ENCODE measurements at places on chromosomes 3 and 15.

- no peak for DNase-seq
- H3K36me3 ChIP-seq: no peaks in the 10 kb centered on the region
- H3K27ac ChIP-seq: no peak overlapping the region
- no peaks in the 10 kb centered on the region for H3K4me1 ChIP-seq
- H3K4me3 ChIP-seq: no peak overlapping the region
These were observed 274.9 kb upstream of the PPP2R3A start for GRCh38 chr3:135690664-135691063.

DNA sequence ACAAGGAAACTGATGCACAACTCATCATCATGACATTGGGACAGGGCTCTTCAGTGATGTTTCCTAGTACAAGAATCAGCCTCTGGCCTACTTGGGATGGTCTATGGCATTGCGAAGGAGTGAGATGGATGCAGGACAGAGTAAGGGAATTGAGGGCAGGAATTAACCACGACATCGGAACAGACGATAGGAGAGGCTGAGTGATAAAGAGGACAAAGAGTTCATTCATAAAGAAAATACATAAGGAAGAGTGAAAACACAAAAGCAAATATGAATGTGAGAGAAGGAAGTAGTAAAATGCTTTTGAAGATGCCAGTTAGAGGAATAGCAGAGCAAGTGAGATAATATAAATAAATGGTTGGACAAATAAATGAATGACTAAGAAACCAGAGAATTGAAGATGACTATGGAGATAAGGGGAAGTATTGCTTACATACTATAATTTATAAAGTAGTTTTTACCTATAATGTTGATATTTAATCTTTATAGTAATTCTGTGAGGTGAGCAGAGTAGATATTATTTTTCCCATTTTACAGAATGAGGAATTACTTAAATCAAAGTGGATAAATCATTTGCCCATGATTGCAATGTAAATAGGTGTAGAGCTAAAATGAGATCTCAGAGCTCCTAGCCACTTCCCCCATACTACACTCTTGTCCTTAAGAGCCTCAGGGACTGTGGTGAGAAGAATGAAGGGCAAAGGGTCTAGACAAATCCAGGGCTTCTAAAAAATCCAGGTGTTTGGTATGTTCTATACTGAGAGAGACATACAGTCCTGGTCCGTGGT lies 203.3 kb downstream of the DTWD1 start:
- H3K27ac ChIP-seq: no peak overlapping the region
- no peaks in the 10 kb centered on the region for H3K36me3 ChIP-seq
- no peaks in the 10 kb centered on the region for H3K27me3 ChIP-seq

GRCh38 chr15:64151727-64152506 lies at the start of gene SNX22:
Gene SNX22 (plus strand): TSS chr15:64151731. CDS start chr15:64151776, 45 bp downstream.
- peaks cover 11% of the 10 kb centered on the region for H3K4me1 ChIP-seq
- H3K4me3 ChIP-seq: peak within 1 kb of the TSS; percentile 56
- peaks cover 11% of the 10 kb centered on the region for H3K36me3 ChIP-seq

DNA sequence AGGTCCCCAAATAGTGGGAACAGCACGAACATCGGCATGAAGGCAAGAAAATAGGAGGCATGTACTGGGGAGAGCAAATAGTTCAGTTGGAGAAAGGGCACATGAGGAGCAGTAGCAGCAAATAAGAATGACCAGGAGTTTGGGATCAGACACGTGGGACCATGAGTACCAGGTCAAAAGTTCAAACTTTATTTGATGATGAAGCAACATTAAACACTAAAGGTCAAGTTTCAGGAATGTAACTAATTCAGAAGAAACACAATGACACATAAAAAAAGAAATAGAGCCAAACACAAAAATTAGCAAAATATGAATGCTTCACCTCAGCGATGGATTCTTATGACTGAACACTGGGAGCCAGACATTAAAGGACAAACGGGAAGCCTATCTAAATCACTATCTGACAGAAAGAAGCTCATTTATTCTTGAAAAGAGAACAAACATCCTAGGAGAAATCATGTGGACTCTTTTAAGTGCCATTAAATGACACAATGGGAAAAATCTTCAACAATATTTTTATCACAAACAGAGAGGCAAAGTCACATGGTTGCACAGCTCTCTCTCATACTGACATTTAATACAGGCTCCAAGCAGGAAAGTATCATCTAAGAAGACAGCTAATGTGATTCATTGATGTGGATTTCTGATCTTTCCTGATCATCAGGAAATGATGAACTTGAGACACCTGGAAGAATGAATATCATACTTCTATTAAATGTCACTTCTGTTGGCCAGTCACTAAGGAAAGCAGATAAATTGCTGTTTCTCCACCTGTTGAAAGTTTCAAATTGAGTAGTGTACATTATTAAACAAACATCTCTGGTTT lies 216.9 kb upstream of the THBS1 start:
- no peak for DNase-seq
- H3K4me3 ChIP-seq: no peak overlapping the region
- no peaks in the 10 kb centered on the region for H3K36me3 ChIP-seq
- H3K27ac ChIP-seq: peak overlapping the region; percentile 89

GRCh38 chr3:179967622-179968021 lies 69.1 kb downstream of the PEX5L start:
- no peak overlapping the region for H3K27ac ChIP-seq
- H3K4me3 ChIP-seq: no peak overlapping the region
- H3K36me3 ChIP-seq: no peaks in the 10 kb centered on the region
- peaks cover 16% of the 10 kb centered on the region for H3K27me3 ChIP-seq

GRCh38 chr3:39190281-39191025 lies 1.9 kb downstream of the XIRP1 start:
- no peaks in the 10 kb centered on the region for H3K4me1 ChIP-seq
- H3K27ac ChIP-seq: no peak overlapping the region
- DNase-seq: no peak
- H3K36me3 ChIP-seq: no peaks in the 10 kb centered on the region

DNA sequence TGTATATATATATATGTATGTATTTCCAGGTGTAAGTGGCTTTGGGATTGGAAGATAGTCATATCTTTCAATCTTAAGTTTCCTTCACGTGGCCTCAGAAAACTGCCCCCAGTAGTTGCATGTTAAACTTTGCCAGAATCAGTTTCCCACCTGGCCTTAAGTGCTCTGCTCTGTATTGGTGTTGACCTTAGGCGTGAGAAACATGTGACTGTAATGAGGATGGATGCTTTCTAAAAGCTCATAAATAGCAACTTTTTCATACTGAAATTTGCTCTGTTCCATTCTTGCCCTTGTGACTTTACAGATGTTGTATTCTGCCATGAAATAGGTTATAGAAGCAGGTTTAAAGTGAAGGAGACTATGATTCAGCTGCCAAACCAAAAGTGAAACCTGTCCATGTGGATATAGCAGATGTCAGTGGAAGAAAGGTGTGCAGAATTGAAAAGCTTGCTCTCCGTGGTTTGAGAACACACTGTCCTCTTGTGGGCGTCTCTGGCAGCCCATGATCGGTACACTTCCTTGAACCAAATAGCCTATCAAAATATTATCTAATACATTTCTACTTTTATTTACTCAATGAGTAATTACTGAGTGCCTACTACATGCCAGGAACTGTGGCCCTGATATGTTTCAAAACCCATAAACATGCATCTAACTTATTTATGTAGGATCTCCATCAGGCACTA lies 15.8 kb downstream of the SCG5 start:
- peak overlapping the region; percentile 95 for H3K27ac ChIP-seq
- no peak for DNase-seq
- H3K36me3 ChIP-seq: no peaks in the 10 kb centered on the region
